ENCODE measurements at places on chromosomes 3 and 15.

DNA sequence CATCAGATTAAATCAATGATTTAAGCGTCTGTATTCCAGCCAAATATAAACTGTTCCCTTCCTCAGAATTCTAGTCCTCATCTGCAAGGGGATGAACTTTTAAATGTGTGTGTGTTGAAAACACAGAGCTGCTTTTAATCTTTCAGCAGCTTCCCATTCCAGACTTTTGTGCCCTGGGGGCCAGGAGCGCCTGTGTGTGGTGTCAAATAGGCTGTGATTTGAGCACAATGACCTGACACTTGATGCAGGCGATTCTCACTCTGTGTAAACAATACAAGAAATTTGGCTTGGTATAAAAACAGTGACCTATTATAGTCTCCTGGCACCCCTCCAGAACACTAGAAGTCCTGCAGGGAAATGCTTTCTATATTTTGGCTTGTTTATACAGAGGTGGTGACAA lies 274.6 kb upstream of the ROPN1 start:
- DNase-seq, result peak; percentile 37

- DNase-seq, result no peak
These were observed 194.8 kb downstream of the ATP10A start for GRCh38 chr15:25668236-25668795.

DNA sequence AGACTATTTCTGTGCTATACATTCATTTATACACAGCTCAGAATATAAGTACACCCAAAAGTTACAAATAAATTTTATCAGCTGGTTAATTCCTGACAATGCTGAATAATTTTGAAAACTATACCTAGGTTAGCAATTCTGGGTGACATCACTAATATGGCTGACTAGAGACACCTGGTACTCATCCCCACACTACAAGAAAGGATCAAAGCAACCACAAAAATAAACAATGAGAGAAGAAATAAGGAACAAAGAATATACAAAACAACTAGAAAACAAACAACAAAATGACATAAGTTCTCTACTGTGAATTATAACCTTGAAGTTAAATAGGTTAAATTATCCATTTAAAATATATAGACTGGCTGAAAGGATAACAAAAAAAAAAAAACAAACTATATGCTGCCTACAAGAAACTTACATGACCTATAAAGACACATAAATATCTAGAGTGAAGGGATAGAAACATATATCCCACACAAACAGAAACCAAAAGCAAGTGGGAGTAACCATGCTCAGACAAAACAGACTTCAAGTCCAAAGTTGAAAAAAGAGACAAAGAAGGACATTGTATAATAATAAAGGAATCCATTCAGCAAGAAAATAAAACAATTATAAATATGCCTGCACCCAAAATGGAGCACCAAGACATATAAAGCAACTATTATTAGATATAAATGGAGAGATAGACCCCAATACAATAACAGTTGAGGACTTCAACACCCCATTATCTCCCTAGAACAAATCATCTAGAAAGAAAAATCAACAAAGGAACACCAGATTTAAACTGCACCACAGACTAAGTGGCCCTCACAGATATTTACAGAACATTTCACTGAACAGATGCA lies 57.8 kb downstream of the IMPG2 start:
- DNase-seq, result no peak

GRCh38 chr15:39468331-39468730 lies 112.5 kb upstream of the THBS1 start:
- no peak for DNase-seq

GRCh38 chr15:99590913-99591646 lies 25.3 kb downstream of the MEF2A start:
- DNase-seq, result no peak

DNA sequence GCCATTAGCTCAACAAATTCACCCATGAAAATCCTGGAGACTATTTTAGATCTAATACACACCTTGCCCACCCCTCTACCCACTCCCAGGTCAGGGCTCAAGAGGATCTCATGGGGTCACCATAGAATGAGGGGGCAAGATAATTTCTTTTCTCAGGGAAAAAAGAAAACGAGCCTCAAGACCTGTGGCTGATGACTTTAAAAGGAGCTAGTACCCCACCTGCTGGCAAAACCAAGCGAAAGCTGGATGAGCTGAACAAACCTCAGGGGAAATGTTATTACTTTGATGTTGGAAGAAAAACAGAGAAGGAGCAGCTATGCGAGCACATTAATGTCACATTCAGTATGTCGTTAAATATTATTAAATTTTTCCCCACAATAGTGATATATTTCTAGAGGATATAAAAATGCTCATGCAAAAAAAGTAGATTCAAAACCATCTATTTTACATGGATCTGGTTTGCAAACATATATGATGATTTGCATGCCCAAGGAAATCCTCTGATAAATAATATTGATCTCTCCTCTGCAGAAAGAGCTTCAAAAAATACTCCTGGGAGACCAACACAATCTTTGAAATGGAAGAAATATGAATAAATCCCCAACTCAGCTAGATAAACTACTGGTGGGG lies 37.7 kb downstream of the PLD1 start:
- DNase-seq, result peak; percentile 44

DNA sequence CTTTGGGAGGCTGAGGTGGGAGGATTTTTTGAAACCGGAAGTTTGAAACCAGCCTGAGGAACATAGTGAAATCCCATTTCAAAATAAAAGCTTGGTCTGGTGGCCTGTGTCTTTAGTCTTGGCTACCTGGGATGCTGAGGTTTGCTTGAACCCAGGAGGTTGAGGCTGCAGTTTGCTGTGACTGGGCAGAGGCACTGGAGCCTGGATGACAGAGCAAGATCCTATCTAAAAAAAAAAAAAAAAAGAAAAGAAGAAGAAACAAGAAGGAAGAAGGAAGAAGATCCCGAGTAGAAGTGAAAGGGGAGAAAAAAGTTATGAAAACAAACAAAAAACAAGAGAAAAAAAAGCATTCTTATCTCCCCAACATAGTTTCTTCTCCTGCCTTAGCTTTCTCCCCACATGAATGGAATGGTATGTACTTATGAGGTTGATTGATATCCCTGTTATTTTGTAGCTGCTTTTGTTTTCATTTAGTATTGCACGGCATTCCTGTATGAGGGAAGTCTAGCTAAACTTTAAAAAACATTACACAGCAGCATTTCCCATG lies 42.4 kb downstream of the TMEM40 start:
- no peak for DNase-seq

- DNase-seq, result no peak
These were observed 49.9 kb downstream of the TRANK1 start for GRCh38 chr3:36894914-36895313.

DNA sequence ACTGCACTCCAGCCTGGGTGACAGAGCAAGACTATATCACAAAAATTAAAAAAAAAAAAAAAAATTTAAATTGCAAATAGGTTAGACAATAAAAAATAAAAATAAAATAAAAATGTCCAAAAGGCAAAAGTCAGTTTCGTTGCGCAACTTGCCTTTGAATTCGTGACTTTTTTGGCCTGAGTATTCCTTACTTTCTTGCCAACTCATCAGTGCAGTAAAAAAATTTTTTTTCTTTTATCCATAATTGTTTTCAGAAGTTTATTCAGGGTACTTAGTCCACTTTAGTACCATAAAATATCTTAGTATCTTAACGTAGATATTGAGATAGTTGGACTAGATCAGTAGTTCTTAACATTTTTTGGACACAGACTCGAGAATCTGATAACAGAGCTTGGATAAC lies 22.4 kb upstream of the CILP start:
- no peak for DNase-seq

DNA sequence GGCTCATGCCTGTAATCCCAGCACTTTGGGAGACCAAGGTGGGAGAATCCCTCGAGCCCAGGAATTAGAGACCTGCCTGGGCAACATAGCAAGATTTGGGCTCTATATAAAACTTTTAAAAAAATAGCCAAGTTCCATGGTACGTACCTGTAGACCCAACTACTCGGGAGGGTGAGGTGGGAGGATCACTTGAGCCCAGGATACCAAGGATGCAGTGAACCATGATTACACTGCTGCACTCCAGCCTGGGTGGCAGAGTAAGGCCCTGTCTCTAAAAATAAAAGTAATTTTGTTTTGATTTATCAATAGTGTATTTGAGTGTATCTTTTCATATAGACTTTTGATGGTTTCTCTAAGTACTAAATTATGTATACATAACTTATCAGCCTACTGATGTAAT lies 63.1 kb downstream of the LSM3 start:
- DNase-seq, result no peak

GRCh38 chr3:108046247-108046646 lies 44.6 kb downstream of the CD47 start:
- DNase-seq, result no peak

GRCh38 chr3:27228805-27229204 lies 140.4 kb downstream of the NEK10 start:
- DNase-seq, result no peak

- DNase-seq, result no peak
These were observed 112.3 kb downstream of the IQCH start for GRCh38 chr15:67366904-67367303.

GRCh38 chr3:57274845-57275244 lies 17.6 kb downstream of the ASB14 start:
- DNase-seq, result no peak

DNA sequence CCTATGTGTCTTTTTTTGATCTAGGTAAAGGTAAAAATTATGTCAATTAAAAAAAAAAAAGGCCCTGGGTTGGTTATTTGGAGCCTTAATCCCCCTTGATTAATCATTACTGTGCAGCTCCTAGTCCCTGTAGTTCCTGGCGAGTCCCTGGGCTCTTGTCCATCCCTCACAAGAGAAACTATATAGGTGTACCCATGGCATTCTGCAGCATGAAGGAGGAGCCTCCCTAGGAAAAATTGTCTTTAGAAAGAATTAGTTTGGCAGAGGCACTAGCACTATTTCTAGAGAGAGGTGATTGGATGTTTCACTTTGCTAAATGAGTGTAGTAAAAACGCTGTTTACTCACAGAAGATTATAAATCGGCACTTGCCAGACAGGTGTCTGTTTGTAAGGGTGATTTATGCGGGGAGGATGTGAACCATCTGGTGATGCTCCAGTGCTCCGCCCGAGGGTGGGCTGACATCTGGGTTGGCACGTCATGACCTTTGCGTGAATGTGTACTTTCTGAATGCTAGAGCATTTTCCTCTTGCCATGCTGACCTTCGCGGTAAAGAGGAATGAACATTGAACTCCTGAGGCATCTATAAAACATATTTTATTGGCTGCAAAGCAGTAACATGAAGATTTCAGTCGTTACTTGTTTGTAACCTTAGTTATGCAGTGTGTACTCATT lies 12.6 kb downstream of the PLCL2 start:
- DNase-seq, result peak; percentile 61

DNA sequence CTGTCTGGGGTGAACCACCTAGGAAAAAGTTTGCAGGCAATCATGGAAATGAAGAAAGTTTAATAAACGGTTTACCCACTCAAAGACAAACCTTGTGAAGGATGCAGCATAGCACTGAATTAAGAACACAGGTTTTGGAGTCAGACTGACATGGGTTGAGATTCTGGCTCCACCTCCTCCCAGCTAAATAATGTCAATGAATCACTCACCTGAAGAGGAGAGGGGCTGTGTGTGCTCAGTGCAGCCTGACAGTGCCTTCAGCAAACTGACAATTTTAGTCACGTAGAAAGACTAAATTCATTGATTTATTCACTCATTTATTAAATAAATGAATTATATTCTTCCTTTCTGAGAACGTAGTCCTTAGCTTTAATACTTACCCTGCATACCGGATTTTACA lies 18.9 kb downstream of the NR1I2 start:
- DNase-seq, result no peak

GRCh38 chr15:101286471-101287114 lies 8.5 kb downstream of the SNRPA1 start:
- DNase-seq, result no peak

DNA sequence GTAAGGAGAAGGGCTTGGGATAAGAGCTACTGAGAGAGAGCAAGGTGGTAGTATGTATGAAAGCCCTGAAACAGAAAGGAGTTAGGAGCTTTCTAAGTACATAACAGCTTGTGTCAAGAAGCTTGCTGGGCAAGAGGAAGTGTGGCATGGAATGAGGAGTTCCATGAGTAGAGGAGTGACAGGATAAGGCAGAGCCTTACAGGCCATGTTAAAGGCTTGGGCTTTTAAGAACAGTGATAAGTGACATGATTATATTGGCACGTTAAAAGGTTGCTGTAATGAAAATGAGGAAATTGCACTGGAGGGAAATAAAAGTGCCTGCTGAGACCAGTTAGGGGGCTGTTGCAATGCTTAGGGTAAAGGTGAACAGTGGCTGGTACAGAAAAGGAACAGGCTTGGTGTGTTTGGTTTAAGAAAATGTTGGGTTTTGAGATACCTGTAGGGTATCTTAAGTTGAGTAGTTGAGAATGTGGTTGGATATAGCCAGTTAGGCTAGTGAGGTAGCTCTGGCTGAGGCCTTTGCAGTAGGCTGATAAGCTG lies 49.0 kb downstream of the MEF2A start:
- DNase-seq, result no peak

DNA sequence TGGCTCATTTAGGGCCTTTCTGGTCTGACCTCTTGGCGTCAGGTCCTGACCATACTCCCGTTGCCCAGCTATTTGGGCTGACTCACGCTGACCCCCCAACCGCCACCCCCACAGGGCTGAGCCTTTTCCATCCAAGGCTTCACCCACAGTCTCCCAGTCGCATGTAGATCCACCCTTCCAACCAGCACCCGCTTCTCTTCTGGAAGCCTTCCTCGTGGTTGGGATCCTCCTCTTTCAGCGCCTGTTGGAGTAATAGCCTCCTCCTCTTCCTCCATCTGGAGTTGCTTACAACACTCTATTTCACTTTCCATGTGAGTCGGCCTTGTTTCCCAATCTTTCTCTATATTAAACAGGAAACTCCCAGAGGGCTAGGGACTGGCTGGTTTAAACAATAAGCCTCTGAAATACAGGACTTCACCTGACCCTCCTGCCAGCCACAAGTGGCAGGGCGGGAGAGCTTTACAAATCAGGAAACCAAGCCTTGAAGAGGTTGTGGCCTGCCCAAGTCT lies 2.1 kb upstream of the ALAS1 start:
- DNase-seq, result no peak

DNA sequence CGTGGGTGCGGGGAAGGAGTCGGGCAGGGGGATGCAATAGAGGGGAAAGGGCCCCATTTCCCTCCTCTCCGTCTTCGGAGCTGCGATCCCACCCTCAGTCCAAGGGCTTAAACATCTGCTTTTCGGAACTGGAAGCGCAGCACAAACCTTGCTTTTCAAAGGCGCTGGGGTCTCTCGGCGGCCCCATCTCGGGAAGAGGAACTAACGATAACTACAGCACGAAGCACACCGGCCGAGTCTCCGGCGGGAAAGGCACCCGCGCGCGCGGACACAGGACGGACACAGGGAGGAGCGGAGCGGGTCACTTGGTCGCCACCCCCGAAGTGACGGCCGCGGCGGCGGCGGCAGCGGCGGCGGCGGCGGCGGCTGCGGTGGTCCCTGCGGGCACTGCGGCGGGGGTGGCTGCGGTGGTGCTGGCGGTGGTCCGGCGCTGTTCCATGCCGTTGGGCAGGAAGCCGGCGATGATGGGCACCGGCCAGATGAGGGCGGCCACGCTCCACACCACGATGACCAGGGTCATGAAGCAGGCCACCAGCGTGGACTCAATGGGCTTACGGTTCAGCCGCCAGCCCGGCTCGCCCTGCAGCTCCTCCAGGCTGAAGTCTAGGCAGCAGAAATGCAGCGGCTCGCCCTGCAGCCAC lies 1.1 kb downstream of the TMEM158 start:
- DNase-seq, result peak; percentile 75
